GM12878 (cell line): ENCODE measurements at places on chromosomes 16 and 17.

DNA sequence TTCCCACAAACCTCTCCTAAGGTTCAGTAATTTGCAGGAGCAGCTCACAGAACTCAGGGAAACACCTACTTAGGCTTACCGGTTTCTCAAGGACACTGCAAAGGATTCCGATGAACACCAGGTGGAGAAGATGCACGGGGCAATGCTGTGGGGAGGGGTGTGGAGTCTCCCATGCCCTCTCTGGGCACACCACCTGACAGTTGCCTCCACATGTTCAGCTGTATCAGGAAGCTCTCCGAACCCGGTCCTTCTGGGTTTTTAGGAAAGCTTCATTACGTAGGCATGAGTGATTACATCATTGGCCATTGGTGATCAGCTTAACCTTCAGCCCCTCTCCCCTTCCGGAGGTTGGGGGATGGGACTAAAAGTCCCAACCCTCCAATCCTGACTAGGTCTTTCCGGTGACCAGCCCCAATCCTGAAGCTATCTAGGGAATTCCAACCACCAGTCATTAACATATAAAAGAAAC lies 21.6 kb downstream of the C17orf58 start:
- no peak for DNase-seq

GRCh38 chr16:729768-730665 lies 3.1 kb downstream of the HAGHL start:
- DNase-seq = no peak

DNA sequence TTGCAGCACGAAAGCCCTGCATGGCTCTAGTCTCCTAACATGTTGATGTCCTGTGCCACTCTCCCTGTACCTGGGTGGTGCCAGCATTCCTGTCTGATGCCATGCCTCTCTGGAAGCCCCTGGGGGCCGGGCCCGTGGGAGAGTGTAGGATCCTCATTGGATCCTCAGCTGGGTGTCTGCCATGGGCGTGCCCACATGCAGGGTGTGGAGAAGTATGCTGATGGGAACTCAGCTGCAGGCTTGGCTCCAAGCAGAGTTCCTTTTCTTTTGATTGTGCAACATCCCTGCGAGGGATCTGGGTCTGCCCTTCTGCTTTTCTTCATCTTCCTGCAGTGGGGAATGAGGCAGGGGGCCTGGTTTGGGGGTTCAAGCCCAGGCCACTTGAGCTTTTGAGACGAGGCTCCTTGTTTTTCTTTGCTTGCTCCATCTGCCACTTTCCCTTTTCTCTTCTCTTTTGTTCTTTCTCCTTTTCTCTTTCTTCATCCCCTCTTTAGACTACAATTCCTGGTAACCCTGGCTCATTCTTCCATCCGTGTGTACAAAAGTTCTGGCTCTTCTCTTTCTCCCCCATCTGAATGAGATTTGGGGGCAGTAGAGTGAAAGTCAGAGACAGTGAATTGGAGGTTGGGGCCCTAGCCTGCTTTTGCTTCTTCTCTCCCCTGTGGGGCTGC lies 32.9 kb downstream of the KSR1 start:
- DNase-seq = no peak

- no peak for DNase-seq
Observed at GRCh38 chr16:3841729-3842508, 38.6 kb downstream of the CREBBP start.

DNA sequence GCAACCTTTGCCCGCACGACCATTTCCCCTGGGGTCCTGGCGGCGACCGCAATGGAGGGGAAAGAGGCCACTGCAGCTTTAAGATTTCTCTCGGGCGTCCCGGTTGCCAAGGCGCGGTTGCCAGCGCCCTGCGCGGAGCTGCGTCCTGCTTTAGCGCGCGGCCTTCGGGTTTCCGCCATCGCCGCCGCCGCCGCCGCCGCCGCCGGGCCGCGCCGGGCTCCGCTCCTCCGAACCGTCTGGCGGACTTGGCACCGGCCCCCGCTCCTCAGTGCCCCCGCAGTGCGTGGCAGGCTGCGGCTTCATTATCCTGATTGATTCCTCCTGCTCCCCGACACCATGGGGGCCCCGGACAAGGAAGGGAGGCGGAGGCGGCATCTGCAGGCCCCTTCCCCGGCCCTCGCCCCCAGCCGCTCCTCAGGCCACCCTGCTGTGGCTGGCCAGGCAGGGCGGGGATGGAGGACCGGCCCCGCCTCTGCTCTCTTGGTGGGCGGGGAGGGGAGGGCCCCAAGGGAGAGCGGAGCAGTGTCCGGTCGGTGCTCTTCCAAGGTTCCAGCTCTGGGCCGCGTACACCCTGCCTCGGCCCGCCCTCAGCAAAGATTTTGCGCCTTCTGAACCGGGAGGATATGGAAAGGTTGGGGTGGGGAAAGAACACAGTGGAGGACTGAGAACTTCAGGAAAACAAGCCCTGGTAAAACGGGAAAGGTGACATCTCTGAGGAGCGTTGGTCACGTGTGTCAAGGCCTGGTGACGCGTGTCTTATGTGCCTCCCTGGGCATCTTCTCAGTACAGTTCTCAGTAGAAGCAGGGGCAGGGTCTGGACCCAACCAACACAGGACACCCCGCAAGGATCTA lies 34.0 kb downstream of the NEUROD2 start:
- DNase-seq = no peak

- no peak for DNase-seq
Observed at GRCh38 chr16:11401161-11402050, 56.1 kb downstream of the RMI2 start.

DNA sequence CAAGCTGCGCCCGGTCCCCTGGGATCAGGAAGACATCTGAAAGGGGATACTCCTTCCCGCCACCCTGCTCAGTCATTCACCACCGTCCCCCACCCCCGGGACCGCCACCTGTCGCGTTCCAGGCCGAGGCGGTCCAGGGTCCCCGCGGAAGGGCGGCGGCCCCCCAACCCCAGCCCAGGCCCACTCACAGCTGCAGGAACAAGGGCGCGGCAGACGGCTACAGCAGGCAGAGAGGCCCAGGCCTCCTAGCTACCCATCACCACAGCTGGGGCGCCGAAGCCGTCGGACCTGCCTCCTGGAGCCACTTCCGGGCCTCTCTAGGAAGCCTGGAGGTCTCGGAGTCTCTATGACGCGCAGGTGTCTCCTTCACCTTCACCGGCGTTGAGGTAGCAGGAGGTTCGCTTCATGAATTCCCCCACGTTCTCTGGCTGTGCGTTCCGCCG lies at the start of gene SDR42E1:
Gene SDR42E1 (minus strand): TSS at position 272 of the 443 bp plus-strand sequence. CDS start 10,612 bp downstream, outside the sequence.
- peak; percentile 13 for DNase-seq

DNA sequence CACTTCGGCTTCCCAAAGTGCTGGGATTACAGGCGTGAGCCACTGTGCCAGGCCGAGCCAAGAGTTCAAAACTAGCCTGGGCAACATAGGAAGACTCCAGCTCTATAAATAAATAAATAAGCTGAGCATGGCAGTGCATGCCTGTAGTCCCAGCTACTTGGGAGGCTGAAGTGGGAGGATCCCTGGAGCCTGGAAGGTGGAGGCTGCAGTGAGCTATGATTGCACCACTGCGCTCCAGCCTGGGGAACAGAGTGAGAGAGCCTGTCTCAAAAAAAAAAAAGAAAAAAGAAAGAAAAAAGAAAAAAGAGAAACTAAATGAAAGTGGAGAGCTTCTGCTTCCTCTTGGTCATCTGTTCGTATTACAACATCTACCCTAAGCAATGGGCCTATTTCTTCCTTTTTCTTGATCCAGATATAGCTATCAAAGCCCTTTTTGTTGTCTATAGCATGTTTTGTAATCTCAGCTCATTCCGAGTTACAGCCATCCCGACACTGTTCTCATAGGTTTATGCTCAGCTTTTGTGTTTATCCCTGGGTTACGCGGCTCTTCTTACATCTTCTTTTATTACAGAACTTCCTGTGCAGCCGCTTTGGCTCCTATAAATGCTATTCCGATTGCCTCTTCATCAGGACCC lies 14.1 kb upstream of the MAPK3 start:
- DNase-seq = no peak

DNA sequence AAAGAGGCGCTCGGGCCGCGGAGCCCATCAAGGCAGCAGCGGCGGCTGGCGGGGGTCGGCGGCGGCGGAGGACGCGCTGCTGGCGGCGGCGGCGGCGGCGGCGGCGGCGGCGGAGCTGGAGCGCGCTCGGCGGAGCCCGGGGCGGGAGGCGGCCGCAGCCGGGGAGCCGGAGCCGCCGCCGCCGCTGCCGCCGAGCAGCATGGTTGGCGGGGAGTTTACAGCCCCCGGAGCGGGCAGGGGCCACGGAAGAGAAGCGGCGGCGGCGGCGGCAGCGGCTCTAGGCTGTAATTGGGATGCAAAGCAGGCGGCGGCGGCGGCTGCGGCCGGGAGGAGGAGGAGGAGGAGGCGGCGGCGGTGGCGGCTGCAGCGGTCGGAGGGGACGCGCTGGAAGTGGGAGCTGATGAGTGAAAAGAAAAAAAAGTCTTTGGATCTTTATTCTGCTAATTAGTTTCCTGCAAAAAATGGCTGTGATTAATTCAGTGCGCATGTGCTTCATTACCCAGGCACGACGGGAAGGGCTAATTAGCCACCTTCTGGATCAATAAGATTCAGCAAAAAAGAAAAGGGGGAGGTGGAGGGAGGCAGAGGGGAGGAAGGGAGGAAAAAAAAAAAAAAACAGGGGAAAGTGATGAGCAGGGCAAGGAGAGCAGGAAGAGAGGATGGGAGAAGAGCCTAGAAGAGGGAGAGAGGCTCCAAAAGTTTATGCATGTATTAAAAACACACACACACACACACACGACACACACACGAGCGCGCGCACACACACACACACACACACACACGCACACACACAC lies 10.9 kb upstream of the ZFHX3 start:
- no peak for DNase-seq

DNA sequence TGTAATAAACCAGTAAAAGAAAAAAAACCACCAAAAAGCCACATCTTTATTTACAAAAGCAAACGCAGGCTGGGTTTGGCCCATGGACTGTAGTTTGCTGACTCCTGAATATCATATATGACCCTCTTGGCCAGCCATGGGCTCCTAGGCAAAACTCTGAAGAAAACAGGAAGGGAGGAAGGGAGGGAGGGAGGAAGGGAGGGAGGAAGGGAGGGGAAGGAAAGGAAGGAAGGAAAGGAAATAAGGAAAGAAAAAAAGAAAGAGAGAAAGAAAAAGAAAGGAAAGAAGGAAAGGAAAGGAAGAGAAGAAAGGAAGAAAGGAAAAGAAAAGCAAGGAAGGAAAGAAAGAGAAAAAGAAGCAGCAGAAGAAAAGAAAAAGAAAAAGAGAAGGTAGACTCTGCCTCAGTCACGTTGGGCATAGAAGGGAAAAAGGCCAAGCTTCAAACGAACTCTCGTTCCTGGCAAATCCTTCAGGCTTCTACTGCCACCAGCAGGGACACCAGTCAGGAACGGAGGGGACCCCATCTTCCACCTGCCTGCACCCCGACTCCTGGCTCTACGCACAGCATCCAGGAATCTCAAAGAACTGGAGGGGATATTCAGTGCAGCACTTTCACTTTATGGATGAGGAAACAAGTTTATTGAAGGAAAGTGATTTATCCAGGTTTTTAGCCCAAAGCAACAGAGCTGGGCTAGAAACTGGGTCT lies 22.1 kb downstream of the CDC42EP4 start:
- no peak for DNase-seq

DNA sequence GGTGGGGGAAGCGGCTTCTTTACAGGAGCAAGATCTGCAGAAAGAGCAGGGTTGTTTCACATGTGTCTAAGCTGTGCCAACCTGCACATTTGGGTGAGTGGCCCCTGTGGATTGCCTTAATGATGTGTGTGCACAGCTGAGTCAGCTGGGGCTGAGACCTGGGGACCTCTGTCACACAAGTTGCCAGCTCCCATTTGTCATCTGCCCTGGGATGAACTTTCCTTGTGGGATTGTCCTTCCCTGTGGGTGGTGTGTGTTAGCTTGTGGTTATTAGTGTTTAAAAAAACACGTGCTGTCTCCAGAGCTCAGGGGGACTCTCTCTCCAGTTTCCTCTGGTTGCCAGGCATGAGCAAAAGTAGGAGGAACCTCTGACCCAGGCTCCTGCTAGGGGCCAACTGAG lies 400.5 kb upstream of the CCL2 start:
- DNase-seq = no peak
